NB4 (cell line): ENCODE measurements at places on chromosomes 16 and 17.

DNA sequence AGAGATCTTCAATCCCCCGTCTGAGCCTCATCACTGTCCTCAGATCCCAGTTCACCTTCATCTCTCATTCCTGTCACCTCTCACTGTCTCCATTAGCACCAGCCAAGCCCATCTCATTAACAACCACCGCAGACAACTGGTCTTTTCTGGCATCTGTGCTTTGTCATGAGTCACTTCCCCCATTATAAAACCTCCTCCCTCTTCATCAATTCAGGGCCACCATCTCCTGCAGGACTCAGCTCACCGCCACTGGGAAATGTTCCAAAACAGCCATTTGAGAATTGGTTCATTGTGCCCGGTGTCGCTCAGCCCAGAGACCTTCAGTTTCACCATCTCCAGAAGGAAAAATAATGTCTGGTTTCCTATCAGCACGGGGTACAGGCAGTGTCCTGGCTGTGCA, 56.9 kb upstream of the TEKT3 start:
- peak; percentile 75 for DNase-seq

DNA sequence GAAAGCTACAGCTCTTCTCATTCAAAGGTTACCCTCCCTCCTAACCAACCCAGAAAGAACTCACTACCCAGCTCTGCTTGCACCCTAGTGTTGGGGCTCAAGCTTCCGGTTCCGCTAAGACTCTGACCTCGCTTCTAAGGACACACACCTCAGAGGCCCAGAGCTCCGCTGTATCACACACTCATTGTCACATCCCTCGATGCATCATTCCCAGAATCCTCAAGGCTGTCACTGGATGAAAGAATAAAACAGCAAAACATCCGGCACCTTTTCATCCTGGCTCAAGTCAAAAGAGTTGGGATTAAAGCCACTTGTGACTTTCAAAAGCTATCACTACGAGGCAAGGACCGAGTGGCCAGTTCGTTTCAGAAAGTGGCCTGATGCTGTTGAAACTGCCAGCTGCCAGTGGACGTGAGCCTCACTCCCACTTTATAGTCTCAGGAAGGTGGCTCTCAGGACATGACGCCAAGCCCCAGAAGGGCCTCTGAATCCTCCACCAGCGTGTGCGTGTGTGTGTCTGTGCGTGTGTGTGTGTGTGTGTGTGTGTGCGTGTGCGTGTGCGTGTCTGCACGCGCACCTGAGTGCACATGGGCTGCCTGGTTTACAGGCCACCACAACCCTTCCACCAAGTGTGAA, 29.0 kb downstream of the ZFHX3 start:
- no peak for DNase-seq

DNA sequence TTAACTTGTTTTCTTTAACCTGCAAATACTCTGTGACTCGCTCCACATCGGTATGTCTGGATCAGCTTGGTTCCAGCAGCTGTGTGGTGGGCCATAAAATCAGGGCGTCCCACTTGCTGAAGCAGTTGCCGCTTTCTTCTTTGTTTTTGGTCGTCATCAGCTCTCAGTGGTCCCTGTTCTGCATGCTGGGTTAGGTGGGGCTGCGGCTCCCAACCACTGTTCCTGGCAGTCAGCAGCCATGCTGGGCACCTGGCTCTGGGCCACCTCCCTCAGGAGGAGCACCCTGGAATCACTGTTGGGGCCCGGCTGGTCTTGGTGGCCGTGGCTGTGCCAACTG, 23.0 kb downstream of the MGRN1 start:
- DNase-seq = no peak

GRCh38 chr17:75178453-75178852, 4.3 kb downstream of the SUMO2 start:
- no peak for DNase-seq

DNA sequence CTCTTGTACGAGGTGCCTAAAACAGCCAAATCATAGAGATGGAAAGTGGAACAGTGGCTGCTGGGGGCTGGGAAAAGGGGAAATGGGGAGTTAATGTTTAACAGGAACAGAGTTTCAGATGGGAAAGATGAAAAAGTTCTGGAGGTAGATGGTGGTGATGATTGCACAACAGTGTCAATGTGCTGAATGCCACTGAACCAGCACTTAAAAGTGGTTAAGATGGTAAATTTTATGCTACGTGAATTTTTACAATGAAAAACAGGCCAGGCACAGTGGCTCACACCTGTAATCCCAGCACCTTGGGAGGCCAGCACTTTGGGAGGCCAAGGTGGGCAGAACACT, 130.4 kb downstream of the C16orf78 start:
- peak; percentile 42 for DNase-seq

GRCh38 chr17:75228847-75229246, 23.4 kb downstream of the NUP85 start:
- DNase-seq = peak; percentile 61

GRCh38 chr17:60610473-60610872, 10.5 kb downstream of the PPM1D start:
- DNase-seq = no peak

DNA sequence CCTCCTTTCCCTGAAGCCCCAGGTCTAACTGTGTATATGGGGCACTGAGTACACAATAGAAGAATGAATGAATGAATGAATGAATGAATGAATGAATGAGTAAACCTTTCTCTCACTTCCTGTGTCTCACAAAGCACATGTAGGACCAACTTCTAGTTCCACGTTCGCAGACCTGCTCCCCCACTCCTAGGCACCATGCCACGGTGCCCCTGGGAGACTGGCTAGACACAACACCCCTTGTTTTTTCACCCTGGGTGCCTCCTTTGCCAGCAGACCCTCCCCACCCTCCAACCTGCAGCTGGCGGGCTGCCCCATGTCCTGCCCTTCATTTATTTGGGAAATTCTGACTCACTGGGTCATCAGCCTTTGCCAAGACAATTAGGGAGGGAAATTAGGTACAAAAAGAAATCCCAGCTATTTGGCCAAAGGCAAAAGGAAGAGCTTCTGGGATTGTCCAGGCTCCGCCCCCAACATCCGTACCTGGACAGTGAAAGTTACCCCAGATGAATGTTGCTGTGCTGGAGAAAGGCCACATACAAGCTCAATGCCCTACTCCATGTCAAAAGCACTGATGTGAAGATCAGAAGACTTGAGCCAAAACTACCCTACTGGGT, 7.7 kb downstream of the CES1 start:
- no peak for DNase-seq

DNA sequence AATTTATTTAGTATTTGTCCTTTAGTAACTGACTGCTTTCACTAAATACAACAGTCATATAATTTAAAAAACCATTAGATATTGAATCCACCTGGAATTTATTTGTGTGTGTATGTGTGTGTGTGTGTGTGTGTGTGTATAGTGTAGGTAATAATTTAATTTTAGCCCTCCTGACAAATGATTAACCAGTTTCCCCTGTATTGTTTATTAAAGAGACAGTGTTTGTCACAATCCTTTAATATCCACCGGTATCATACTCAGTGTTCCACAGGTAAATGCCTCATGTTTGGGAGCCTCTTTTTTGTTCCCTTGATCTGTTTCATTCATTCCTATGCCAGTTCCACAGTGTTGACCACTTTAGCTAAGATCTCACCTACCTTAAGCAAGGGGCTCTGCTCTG, 134.6 kb upstream of the IRX3 start:
- no peak for DNase-seq

DNA sequence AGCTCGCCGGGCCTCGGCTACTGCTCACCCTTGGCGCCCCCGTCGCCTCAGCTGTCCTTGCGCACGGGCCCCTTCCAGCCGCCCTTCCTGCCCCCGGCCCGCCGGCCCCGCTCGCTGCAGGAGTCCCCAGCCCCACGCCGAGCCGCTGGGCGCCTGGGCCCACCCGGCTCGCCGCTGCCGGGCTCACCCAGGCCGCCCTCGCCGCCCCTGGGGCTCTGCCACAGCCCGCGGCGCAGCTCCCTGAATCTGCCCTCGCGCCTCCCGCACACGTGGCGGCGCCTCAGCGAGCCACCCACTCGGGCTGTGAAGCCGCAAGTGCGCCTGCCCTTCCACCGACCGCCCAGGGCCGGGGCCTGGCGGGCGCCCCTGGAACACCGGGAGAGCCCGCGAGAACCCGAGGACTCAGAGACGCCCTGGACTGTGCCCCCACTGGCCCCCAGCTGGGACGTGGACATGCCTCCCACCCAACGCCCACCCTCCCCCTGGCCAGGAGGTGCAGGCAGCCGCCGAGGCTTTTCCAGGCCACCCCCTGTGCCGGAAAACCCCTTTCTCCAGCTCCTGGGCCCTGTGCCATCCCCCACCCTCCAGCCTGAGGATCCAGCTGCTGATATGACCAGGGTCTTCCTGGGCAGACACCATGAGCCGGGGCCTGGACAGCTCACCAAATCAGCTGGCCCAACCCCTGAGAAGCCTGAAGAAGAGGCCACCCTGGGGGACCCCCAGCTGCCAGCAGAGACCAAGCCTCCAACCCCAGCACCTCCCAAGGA, 12.8 kb downstream of the MYO15A start:
- DNase-seq = no peak

GRCh38 chr17:37315601-37316000, 60.2 kb upstream of the C17orf78 start:
- DNase-seq = no peak

- DNase-seq = no peak
Measured at GRCh38 chr17:81044764-81045589, 10.0 kb downstream of the BAIAP2 start.

GRCh38 chr17:18247613-18248001, 10.9 kb downstream of the FLII start:
- no peak for DNase-seq

DNA sequence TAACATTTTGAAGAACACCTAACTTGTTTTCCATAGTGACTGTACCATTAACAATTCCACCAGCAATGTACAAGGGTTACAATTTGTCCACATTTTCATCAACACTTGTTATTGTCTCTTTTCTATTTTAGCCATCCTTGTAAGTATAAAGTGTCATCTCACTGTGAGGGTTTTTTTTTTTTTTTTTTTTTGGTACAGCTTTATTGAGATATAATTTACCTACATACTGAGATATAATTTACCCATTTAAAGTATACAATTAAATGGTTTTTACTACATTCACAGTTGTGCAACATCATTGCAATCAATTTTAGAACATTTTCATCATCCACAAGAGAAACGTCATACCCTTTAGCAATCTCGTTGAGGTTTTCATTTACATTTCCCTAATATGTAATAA, 17.9 kb upstream of the TMIGD1 start:
- peak; percentile 48 for DNase-seq
